ENCODE measurements at places on chromosomes 4 and X.

DNA sequence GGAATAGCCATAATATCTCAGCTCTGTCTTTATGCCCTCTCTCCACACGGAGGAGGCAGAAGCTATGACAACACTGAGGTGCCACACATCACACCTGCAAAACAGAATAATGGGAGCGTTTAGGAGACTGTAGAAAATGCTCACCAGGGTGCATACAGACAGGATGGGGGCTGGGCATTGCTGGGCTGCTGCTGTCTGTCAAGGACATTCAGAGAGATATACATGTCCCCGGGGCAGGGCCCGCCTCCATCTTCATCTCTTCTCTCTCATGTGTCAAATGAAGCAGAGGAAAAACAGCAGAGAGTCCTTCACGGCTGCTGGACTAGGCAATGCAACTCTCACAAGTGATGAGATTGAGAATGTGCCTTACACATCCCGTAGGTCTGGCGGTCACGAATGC, 65.3 kb upstream of the DHRSX start:
- no peak for DNase-seq

GRCh38 chr4:97892592-97893266, 250.5 kb downstream of the STPG2 start:
- no peak for DNase-seq

- DNase-seq: no peak
Observed at GRCh38 chrX:152028579-152028978, 54.1 kb upstream of the GABRE start.

GRCh38 chr4:123452616-123453015, 56.0 kb downstream of the SPRY1 start:
- peak; percentile 91 for DNase-seq

DNA sequence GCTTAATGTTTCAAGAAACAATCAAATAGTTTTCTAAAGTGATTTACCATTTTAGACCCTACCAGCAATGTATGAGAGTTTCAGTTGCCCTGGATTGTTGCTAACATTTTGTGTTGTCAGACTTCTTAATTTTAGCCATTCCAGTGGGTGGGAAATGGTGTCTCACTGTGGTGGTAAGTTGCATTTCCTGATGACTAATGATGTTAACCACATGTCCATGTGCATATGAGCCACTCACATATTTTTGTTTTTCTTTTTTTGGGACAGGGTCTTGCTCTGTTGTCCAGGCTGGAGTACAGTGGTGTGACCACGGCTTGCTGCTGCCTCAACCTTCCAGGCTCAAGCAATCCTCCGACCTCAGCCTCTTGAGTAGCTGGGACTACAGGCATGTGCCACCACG, 48.3 kb downstream of the MED28 start:
- peak; percentile 69 for DNase-seq

All from suppressor macrophage treated with lipopolysaccharide for 4 hours (primary cell).